ENCODE measurements at places on chromosomes 11 and 22. TPM values are rescaled to one million over a fixed set of nuclear protein-coding genes. Genes with fewer than 3 reads are reported as not detected.
A peak's percentile ranks its signal among the peaks of the same experiment; 100 is the strongest.

DNA sequence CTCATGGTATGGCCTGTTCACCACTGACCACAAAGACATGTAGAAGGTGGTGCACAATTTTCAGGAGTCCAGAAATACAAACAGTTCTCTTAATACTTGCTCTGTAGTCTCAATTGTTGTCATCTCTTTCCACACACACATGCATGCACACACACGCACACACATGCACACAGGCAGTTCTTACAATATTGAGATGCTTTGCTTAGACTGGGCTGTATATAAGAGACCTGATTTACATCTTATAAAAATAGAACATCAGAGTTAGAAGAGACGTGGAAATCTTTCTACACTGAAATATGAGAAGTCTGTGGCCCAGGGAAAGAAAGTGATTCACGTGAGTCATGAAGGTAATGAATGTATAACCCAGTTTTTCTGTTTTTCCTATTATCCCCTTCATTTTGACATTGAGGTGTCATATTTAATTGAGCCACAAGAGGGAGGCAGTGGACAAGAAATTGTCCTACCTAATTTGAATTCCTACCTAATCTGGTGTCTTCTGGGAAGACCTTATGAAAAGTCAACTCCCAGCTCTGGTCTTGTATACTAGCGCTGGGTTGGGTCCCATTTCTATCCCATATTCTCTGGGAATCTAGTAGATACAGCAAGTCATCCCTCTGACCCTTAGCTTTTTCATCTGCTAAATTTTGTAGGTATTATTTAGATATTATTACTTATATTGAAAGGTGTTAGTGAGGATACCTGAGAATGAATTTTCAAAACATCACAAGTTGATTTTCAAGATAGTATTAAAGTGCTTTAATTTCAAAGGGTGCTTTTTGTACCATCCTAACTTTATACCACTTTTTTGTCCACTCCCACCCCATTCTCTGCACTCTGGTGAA is 14.9 kb upstream of the MS4A4A start:
- DNase-seq: peak; percentile 76

GRCh38 chr22:41636467-41636866 is 15.4 kb downstream of the XRCC6 start:
- DNase-seq: no peak

GRCh38 chr11:119206511-119207414 is 624 bp downstream of the CBL start:
- peak; percentile 54 for DNase-seq

DNA sequence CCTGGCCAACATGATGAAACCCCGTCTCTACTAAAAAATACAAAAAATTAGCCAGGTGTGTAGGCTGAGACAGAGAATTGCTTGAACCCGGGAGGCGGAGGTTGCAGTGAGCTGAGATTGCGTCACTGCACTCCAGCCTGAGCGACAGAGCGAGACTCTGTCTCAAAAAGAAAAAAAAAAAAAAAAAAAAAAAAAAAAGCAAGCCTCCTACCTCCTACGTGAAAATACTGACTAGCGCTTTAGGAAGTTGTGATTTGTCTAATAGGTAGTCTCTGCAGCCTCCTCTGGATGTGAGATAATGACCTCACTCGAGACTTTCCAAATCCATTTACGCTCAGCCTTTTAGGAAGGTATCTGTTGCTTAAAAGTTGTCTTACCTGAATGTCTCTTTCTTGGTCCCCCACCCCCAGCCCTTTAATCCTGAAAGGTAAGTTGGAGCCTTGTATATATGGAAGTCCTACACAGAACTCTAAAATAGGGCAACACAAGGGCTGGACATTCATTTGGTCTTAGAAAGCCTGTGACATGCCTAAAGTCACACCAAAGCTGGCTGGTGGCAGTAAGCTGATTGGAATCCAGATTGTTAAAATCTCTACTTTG is 5.5 kb downstream of the SEPTIN3 start:
- no peak for DNase-seq

DNA sequence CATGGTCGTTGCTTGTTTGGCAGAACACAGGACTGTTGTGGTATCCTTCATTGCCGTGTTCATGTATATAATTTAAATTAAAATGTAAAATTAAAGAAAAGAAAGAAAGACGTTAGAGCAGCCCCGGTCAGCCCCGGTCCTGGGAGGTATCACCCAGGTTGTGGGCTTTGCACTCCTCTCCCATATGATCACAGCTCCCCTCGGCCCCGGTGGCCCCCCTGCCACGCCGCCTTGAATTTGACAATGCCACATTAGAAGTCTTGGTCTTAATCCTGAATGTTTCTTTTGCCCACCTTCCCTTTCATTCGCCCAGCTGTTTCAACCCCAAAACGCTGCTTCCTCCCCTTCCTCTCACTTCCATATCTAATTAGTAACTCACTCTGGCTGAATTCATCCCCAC is 11.4 kb downstream of the APOBEC3A start:
- no peak for DNase-seq

DNA sequence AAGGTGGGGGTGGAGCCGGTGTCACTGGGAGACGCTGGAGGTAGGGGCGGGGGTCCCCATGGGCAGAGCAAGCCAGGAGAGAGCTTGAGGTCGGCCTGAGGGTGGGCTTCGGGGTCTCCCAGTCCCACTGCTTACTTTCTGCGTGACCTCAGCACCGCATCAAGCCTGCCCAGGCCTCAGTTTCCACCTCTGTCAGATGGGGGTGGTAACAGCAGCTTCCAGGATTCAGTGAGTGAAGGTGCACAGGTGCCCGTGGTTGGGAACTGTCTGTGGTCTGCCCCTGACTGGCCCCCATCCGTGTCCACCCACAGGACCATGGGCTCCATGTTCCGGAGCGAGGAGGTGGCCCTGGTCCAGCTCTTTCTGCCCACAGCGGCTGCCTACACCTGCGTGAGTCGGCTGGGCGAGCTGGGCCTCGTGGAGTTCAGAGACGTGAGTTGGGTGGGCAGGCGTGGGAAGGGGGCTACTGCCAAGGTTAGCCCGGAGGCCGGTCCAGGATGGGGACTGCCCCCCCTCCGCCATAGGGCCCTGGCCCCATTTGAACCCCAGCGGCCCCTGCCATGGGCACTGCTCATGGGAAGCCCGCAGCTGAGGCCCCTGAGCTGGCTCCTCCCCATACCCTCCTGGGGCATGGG is 2.2 kb downstream of the TCIRG1 start:
- DNase-seq: no peak

KIRREL3 gene
- not detected for total RNA-seq

DNA sequence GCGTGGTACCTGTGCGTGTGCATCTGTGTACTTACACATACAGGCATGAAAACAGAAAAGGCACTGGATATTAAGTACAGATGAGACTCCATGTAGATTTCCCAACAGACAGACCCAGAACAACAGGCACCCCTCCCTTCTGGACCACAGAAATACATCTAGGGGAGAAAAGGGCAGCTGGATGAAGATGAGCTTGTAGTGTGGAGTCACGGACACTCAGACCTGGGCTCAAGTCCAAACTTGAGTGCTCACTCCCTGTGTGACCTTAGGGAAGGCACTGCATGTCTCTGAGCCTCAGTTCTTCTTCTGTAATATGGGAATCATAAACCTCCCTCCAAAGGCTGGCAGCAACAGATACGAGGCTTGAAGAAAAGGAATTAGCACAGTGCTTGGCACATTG is 108.9 kb downstream of the GALNT18 start:
- DNase-seq: no peak

- DNase-seq: no peak
Measured at GRCh38 chr22:41777749-41778425, 22.6 kb upstream of the CCDC134 start.

DMC1 gene
- total RNA-seq: 0.22 TPM

GRCh38 chr11:86415026-86415425 is 40.3 kb downstream of the CCDC81 start:
- no peak for DNase-seq

- no peak for DNase-seq
Measured at GRCh38 chr11:124942466-124943253, 6.8 kb upstream of the HEPACAM start.

- no peak for DNase-seq
Measured at GRCh38 chr11:45156741-45157140, 10.3 kb downstream of the PRDM11 start.

- no peak for DNase-seq
Measured at GRCh38 chr11:1077033-1077416, 2.4 kb downstream of the MUC2 start.

DNA sequence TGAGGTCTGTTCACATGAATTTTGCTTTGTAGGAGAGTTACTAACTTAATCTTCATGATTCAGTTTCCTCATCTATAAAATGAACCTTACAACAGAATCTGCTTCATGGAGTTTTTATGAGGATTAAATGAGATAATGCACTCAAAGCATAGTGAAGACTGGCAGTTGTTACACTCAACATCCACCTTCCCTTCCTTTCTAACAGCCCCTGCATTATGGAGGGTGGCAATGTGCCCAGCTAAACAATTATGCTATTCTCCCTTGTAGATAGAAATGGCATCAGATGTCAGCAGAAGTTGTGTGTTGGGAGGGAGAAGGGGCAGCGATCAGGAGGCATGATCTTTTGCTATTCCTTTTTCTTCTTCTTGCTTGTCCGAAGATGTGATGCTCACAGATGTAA is 6.5 kb downstream of the POU2AF1 start:
- DNase-seq: no peak

GRCh38 chr22:49307481-49307830 is 520.2 kb downstream of the BRD1 start:
- no peak for DNase-seq

GRCh38 chr11:15750535-15751308 is 605.6 kb downstream of the SOX6 start:
- DNase-seq: no peak

DNA sequence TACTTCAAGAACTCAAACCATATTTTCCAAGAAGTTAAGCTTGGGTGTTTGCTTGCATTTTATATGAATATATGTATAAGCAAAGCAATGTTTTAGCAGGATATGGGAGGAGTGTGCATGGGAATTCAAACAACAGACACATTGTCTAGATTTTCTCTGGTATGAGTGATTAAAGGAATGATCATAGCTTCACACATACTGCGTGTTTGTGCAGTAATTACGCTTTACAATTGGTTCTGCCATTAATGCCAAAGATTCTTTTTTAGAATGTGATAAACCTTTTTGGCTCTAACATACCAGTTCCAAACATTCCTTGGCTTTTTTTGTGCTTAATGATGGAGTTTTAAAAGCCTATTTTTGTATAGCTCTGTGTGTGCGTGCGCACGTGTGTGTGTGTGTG is 54.0 kb downstream of the CCDC34 start:
- no peak for DNase-seq

GRCh38 chr11:78417175-78417887 is at the start of gene GAB2:
Gene GAB2, minus strand, starts transcription at chr11:78417820. Its CDS starts 100 bp downstream, at chr11:78417720.
- no peak for DNase-seq

DNA sequence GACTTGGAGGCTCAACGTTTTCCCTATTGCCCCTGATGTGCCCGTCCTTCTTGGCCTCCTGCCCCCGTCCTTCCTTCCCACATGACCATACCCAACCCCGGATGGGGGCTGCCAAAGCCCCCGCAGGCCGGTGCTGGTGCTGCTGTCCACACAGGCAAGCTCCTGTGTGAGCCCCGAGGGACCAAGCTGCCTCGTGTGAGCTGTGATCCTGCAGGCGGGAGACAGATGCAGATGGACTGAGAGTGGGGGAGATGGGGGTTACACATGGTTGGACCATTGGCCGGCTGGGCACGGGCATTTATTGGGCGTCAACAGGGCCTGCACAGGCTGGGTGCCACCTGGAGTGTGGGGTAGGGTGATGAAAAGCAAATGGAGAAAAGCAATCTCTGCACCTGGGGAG is 313.2 kb upstream of the B3GAT1 start:
- no peak for DNase-seq

SNAP29 gene
- 18.8 TPM for total RNA-seq

DNA sequence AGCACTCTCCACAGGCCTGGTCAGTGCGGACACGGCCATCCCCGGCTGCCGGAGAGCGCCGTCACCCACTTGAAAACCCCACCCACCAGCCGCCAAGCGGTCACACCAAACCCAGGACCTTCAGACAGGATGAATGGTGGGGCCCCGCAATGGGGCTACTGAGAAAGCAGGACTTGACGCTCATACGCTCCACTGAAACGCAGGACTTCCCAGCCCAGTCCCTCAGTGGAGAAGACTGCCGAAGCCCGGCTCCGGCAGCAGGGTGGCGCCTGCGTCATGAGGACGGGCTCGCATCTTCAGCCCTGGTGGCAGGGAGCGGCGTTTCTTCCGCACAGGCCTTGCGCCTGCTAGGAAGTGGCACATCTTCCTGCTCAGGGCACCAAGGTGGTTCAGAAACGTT is 15.3 kb upstream of the PHLDA2 start:
- no peak for DNase-seq

DNA sequence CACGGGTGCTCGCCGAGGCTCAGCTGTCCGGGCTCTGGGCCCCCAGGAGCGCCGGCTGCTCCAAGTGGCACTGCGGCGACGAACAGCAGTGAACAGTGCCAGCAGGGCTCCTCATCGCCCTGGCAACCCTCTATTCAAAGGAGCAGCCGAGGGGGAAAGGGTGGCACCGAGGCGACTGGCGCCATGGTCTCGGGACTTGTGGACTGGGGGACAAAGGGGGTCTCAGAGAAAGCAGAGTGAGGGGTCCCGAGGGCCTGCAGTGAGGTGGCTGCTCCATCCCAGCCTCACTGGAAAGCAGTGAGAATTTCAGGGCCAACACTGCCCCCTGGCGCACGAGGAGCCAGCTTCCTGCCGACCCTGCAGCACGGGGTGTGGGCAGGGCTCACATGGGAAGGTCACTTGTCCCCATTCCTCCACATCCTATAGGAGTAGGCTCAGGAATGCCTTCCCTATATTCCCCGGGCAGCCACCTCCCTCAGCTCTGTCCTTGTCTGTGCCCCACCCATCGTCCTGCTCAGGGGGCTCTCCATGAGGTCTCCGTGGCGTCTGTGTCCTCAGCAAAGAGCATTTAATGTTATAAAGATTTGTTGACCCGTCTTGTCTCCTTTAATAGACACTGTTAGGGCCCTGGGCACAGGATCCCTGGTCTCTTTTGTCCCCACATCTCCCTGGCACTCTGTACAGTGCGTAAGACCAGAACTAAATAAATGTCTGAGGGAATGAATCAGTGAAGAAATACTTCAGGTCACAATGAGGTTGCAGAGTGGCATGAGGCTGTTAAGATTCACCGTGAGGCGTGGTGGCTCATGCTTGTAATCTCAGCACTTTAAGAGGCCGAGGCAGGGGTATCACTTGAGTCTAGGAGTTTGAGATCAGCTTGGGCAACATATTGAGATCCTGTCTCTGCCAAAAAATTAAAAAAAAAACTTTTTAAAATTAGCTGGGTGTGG is 26.4 kb downstream of the LRFN4 start:
- peak; percentile 67 for DNase-seq

RIC3 gene
- 73.0 TPM for total RNA-seq

SCN3B gene
- not detected for total RNA-seq

CRYBB3 gene
- not detected for total RNA-seq

DNA sequence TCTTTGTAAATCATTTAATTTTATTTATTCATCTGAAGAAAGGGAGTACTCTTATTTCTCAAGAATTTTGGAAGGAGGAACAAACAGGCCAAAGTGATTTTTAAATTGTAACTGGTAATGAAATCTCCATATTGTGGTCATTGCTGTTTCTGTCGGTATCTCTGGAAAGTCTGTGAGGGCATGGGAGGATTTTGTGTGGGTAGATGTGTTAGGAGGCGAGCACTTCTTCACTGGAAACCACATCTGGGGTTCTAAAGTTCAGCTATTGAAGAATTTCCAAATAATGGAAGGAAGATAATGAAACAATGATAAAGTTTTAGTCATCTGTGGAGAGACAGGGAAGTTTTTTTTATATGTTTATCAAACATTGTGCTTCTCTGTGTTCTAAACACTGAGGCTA is 6.6 kb downstream of the TRIM34 start:
- no peak for DNase-seq

GRCh38 chr22:27523711-27524110 is 277.8 kb downstream of the MN1 start:
- DNase-seq: no peak

GRCh38 chr11:42768576-42768975 is 543.2 kb upstream of the API5 start:
- no peak for DNase-seq

All from B cell (primary cell).